Fibroblast of skin of right biceps (primary cell): ENCODE measurements at places on chromosomes 2 and 18.

- no peak for DNase-seq
These were observed 2015.7 kb upstream of the LRRTM1 start for GRCh38 chr2:82320296-82320695.

DNA sequence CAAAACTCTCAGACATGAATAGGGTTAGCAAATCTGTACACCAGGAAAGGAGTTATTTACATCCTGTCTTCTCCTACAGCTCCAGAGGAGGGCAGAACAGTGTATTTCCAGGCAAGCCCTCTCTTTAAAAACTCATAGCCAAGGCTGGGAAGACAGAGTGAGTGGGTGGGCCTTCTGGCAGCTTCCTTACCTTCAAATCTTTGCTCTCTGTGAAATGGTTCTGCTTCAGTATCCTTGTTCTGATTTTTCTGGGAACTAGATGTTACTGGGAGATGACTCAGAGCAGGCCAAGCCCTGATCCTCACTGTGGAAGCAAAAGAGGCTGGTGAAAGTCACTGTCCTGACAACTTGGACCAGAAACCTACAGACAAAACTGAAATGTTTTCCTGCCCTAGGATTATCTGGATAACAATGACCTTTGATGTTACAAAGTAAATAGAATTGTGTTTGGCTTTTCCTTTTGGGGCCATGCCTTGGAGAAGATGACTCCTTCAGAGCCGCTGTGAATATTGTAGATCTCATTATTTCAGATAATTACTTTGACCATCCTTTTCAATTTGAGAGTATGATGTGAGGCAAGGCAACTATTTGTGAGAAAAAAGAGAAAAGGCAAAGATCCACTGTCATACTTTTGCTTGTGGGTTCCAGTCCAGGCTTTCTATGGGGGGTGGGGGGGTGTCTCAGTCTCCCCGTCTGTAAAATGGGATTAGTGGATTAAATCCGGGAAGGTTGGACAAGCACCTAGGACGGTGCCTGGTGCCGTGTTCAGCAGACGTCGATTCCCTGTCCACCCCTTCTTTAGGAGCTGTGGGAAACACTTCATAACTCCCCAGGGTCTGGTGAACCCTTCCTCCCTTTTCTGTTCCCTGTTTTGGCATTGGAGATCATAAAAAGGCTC, 644 bp upstream of the QPCT start:
- DNase-seq: peak; percentile 70

- DNase-seq: no peak
These were observed 1.6 kb downstream of the COX7A2L start for GRCh38 chr2:42359304-42359964.

DNA sequence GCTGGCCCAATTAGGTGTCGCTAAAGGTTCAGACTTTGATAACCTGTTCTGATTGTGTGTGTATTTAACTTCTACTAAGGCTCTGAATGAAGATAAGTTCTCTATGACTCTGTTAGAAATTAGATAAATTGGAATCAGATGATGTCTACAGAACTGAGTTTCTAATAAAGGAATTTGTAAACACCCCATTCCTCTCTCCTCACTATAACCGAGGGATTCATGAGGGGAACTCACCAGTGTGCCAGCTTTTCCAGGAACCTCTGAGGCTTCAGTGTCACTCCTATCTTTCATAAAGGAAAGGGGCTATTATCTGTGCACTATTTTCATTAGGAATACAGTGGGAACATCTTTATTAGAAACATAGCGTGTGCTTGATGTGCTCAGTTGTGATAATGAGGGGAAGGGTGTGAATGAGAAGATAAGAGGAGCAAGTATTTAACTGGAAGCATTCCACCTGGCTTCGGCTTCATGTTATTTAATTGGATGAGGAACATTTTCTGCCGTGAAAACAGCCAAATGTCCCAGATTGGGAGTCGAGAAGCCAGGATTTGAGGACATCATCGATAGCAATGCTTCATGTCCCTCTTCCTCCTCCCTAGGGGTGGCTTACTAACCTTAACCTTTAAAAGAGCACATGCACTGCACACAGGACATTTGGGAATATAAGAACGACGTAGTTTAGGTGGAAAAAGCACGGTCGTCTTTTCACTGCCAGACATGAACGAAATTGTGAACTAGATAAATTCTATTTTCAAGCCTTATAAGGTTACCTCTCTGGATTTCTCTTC, 84.8 kb upstream of the TCF4 start:
- peak; percentile 3 for DNase-seq

- DNase-seq: no peak
These were observed 412.3 kb upstream of the ETAA1 start for GRCh38 chr2:66984864-66985263.

GRCh38 chr2:146623771-146624170, 1221.1 kb upstream of the ACVR2A start:
- DNase-seq: peak; percentile 70

DNA sequence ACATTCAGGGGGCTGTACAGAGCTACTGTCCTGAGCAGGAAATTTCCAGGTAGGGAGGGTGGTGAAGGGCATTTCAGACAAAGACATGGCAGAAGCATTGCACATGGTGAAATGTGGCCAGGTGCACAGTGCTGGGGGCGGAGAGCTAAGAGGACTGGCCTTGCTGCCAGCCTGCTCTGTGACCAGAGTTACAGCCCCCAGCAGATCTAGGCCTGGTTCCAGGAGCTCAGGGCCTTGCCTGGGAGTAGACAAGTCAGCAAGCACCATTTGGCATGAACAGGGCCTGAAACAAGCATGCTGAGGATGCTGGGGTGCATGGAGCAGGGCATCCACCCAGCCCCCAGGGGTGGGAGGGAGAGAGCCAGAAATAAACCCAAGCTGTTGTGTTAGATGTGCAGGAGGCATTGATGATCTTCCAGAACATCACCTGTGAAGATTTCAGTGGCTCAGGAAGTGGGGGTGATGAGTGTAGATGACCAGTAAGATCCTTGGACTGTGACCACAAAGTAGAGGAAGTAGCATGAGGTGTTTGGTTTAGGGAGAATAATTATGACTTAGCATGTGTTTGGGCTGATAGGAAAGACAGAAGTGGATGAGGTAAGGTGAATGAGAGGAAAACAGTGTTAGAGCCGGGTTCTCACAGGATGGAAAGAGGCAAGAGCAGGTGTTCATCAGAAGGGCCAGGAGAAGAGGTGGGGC, 61.1 kb downstream of the COA5 start:
- DNase-seq: no peak

GRCh38 chr2:85371045-85371444, 16.5 kb downstream of the ELMOD3 start:
- DNase-seq: no peak

DNA sequence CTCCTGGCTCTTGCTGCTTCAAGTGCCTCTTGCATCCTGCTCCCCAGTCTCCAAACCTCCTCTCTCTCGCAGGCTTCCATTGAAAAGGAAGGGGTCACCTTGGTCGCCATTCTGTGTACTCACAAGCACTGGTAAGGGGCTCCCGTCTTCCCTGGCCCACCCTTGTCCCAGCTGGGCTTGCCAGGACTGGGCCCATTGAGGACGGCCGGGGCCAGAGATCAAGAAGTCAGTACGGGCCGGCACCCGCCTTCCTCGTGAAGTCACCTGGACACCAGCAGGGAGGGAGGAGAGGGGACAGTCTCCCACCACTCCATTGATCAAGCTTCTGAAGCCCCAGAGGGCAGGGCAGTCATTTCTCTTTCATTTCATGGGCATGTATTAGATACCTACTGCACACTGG, 16.0 kb upstream of the CATIP start:
- no peak for DNase-seq

DNA sequence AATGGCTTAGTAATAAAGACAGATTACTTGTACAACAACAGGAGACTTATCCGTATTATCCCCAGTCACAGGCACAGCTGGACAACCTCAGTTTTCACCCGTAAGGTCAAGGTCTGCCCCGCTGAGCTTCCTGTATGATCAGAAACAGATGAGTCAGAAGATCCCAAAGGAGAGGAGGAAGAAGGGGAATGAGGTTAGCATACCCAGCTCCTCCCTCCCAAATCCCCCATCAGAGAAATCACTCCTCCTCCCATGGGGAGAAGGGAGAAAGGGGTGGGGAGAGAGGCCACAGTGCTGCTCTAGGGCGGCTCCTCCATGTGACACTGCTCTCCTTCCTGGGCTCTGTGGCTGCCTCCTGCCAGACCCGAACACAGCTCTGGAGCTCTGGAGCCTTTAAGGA, 53.8 kb upstream of the SPTBN1 start:
- peak; percentile 70 for DNase-seq

DNA sequence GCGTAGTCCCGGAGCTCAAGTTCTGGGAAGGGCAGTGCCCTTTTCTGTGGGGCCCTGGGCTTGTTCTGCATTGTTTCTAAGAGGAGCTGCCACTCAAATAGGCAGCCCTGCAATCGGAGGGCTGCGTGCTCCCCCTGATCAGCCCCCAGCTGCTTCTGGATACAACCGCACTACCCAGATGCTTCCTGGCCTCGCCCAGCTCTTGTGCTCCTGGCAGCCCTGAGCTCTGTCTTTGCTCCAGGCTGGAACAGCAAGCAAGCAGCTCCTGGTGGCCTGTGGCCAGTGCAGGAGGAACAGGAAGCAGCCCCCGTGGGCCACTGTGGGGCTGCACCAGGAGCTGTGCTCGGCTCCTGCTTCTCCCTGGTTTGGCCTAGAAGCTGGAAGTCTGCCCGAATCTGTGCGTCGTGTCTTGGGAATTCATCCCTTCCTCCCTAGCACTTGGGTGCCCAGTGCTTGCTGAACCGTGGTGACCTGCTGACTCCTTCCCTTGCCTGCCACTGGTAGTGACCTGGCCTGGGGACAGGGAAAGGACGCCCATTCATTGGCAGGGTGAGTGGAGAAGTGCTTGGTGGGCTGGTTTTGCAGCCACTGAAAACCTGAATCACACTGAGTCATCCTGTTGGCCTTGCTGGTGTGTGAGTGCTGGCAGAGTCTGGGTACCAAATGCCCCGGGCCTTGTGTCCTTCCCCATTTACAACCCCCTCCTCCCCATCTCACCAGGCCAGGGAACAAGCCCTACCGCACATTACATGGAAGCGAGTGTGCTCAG, 27.3 kb upstream of the NTSR2 start:
- DNase-seq: peak; percentile 78

DNA sequence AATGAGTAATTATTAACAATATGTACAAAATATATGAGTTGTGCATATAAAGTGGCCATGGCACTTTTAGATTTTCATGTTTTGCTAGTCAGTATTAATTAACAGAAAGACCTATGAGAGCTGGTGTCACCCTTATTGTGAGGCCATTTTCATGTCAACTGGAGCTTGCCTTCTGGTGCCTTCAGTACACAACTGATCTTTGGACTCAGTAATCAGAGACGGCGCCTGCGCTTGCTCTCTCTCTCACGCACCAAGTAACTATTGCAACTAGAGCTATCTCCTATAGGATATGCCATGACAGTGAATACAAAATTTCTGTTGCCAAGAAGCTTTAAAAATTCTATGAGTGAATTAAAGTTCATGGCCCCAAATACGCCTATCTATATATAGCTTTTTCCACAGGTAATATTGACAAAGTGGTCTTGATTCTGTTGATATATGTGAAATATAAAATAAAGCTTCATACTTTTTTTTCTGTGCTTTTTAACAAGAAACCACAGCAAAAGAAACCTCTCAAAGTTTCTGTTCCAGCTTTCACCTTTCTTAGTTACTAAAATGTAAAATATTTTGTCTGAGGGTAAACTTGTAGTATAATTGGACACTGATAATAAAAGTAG, 2.9 kb downstream of the SERTAD2 start:
- no peak for DNase-seq

DNA sequence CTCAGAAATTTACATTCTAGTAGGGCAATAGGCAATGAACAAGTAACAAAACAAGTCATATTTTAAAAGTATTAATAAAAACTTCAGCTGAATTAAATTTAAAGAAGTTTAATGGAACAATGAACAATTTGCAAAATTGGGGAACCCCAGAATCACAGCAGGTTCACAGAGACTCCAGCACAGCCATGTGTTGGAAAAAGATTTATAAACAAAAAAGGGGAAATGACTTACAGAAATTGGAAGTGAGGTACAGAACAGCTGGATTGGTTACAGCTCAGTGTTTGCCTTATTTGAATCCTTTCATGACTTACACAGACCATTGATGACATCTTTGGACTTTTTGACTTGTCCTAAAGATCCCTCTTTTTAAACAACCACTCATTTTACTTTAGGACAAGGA, 179.9 kb upstream of the SCN7A start:
- no peak for DNase-seq

DNA sequence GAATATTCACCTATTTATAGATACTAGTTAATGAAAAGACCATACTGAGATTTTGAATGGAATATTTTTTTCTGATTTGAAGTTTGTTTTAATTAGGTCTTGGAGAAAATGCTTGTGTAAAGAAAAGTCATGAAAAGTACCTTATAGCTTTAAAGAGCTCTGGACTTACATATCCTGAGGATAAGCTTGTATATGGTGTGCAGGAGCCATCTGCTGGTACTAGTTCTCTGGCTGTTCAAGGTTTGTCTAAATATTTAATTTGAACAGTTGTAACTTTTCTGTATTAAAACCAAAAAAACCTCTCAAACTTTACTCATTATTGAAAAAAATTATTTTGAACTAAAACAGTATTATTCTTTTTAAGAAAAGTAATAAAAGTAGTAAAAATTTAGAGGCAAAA, 50.1 kb downstream of the UBR3 start:
- DNase-seq: peak; percentile 9

- DNase-seq: peak; percentile 87
These were observed 33.7 kb upstream of the NPAS2 start for GRCh38 chr2:100786297-100786658.

DNA sequence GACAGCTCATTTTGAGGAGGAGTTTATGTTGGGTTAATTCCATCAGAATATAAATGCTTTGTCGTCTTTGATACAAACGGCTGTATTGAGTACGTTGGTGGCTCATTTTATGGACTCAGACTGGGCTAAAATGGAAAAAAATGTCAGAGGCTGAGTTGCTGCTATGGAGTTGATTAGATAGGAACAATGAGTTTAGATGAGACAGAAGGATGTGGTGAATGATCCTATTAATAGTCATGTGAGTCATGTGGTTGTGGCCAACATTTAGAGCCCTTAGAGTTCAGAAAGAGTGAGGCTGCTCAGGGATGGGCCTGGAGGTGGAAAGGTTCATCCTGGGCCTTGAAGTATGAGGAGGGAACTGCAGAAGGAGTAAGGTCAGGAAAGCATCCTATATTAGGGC, 434.2 kb downstream of the MEIS1 start:
- peak; percentile 78 for DNase-seq

GRCh38 chr2:107064750-107065149, 178.8 kb upstream of the ST6GAL2 start:
- no peak for DNase-seq

- DNase-seq: no peak
These were observed 23.9 kb downstream of the DYSF start for GRCh38 chr2:71477231-71477691.
